ENCODE measurements at places on chromosomes 7 and 10.

DNA sequence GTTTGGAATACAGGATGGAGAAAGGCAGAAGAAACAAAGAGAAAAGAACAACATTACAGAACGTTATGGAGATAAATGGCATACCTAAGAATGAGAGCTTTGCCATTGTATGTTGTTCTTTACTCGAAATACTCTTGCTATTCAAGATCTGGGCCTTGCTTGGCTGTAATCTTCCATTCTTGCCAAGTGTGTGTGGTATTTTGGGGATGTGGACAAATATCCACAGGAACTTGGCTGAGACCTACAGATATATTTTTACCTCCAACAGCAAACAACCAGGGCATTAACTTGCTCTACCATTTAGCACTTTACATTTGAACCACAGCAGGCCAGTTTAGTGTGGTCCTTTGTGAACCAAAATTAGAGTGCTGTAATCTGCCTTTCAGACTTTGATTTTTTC, 76.3 kb downstream of the DKK1 start:
- no peak for DNase-seq

GRCh38 chr10:74778436-74779094, 47.8 kb upstream of the KAT6B start:
- DNase-seq: no peak

DNA sequence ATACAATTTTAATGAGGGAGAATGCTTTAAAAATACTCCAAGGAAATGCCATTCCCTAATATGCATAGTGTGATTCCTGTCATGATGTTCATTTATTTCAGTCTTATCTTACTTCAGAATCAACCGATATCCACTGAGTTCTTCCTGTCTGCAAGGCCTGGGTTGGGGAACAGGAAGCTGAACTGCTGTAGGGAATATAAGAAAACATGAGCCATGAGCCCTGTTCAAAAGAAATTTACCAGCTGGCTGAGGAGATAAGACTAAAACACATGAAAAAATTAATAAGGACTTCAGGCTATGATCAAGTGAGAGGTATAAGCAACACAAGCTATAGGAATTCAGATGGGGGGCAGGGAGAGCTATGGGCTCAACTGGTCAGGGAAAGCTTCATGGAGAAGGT, 184.7 kb downstream of the PLPP4 start:
- no peak for DNase-seq

- no peak for DNase-seq
These were observed 133.5 kb downstream of the C1GALT1 start for GRCh38 chr7:7315851-7316250.

- DNase-seq: no peak
These were observed 14.1 kb upstream of the CSGALNACT2 start for GRCh38 chr10:43124094-43124521.

DNA sequence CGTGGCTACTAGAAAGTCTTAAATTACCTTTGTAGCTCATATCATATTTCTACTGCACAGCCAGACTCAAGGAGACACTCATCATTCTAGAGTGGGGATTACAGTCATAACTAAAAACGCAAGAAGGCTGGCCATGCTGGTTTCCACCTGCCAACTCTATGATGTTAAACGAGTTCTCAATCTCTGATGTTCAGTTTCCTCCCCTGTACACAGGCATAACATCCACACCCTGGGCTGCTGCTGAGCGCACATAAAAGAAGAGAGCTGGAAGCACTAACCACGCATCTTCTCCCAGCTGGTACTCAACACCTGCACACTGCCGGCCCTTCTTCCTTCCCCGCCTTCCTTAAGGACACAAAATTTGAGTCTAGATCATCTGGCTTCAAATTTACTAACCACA, 60.5 kb downstream of the SORBS1 start:
- no peak for DNase-seq

GRCh38 chr7:69776611-69777010, 178.3 kb downstream of the AUTS2 start:
- peak; percentile 78 for DNase-seq

GRCh38 chr10:101814466-101815071, 3.7 kb downstream of the OGA start:
- peak; percentile 22 for DNase-seq

DNA sequence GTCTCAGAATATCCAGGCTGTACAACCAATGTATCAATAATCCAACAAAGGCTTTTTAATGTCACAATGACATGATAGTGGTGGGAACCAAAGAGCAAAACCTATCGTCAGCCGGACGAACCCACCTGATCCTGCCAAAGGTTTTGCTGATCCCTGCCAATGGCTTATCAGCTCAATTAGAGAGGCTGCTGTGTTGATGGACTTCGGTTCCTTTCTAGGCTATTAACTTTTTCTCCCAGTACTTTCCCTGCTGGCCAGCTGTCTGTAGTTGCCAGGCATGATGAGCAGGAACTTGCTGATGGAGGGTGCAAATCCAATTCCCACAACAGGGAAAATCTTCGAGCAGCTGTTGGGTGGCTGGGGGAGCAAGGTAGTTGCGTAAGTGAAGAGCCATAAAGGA, 2.4 kb downstream of the LMOD2 start:
- DNase-seq: no peak

DNA sequence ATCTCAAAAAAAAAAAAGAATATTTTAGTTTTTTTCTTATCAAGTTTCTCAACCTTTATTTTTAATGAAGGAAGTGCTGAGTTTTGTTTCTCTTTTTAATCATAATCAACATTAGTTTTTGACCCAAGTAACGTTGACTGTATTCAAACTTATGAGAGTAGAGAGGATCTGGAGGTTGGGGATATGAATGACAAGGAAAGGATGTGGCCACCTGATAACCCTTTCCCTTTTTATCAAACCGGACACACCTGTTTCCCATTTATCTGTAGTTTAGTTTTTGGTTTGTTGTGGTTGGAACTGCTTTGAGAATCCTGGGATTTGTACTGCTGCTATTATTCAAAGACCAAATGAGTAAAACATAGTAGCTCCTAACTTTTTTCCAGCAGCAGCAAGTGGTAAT, 38.6 kb downstream of the HACD1 start:
- no peak for DNase-seq

- no peak for DNase-seq
These were observed 263.8 kb downstream of the PTEN start for GRCh38 chr10:88127269-88127668.

GRCh38 chr10:122740640-122741039, 41.0 kb upstream of the C10orf120 start:
- DNase-seq: no peak
